ENCODE measurements at places on chromosomes 5 and 9.

DNA sequence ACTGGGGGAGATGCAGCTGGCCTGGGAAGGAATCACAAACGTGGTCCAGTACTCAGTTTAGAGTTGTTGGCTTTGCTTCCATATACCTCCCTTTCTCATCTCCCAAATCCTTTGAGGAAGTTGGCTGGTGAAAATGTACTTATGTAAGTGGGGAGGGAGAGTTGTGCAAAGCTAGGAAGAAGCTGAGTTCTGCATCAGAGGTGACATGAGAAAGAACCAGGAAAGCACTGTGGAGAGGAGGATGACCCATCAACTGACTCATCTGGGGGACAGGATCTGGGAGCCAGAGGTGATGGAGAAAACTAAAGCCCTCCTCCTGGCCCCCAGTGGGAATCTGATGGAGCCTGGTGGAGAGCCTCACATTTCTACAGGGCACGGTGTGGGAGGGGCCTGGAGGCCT lies 16.2 kb downstream of the KCNMB1 start:
- no peak for DNase-seq

DNA sequence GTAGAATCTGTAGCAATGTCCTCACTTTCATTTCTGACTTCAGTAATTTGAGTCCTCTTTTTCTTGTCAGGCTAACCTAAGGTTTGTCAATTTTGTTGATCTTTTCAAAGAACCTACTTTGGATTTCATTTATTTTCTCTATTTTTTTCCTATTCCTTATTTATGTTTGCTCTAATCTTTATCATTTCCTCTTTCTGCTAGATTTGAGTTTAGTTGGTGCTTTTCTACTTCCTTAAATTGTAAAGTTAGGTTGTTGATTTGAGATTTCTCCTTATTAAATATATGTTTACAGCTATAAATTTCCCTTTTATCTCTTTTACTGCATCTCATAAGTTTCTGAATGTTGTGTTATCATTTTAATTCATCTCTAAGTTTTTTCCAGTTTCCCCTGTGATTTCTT lies 75.1 kb upstream of the FAM120A start:
- no peak for DNase-seq

- no peak for DNase-seq
Measured at GRCh38 chr5:168366116-168366515, 74.7 kb downstream of the WWC1 start.

DNA sequence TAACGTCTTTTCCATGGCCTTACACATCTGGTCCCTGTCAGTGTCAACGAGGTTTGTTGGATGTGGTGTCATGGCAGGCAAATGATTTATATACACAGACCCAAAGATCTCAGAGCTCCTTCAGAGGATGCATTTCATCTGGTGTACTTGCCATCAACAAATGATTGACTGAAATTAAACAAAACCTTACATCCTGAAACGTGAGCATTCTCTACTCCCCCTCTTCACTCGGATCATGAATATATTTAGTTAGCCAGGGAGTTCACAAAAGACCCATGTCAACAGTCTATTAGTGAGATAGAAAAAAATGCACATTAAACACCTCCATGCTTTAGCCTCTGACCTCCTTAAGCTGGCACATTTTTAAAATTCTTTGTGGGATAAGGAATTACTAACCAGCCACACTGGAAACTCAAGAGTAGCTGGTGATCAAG lies 215.6 kb downstream of the EFNA5 start:
- no peak for DNase-seq

All from CD8-positive, alpha-beta memory T cell (primary cell).